ENCODE measurements at places on chromosomes 7 and 10.

- DNase-seq, result no peak
Observed at GRCh38 chr10:30812018-30812851, 182.7 kb upstream of the LYZL2 start.

DNA sequence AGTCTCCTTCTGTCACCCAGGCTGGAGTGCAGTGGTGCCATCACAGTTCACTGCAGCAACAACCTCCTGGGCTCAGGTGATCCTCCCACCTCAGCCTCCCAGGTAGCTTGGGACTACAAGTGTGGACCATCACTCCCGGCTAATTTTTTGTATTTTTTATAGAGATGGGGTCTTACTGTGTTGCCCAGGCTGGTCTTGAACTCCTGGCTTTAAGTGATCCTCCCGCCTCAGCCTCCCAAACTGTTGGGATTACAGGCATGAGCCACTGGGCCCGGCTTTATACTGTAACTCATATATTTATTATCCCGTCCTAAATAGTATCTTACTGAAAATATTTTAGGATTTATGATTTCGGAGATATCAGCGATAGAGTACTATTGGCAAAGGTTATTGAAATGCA, 10.9 kb downstream of the EIF4H start:
- no peak for DNase-seq

DNA sequence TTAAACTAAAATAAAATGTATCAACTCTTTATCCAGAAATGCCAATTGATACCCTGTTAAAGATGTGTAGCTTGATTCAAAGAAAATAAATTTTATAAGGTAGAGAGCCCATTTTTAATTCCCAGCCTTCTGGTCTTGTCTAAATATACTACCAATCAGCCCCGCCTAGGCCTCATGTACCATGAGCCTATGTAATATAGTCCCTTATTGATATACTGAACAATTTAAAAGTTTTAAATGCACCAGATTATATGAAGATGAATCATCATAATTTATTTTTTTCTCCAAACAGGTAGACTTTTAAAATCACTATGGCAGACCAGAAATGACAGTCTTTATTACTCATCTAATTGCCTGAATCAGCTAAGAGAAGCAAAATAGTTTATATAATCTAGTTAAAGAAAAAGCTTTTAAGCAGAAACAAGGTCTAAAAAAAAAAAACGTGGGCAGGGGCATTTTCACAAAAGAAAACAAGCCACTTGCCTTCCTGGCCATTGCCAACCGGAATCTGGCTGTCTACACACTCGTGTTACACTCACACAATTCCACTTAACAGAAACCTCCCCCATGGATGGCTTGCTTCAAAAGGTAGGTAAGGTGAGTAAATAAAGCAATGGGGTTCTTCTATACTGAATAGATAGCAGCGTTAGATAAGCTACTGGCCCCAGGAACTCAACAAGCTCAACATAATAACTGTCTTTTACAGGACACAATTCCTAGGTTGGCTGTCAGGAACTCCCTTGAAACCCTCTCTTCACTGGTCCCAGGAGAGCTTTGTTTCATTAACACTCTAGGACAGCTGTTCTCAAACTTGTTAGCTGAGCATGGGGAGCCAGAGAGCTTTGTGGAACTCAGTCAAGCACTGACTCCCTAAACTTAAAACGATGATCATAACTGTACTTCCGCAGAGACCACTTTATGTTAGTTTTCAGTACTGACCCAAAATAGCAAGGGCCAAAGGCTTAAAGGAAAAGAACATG, 37.2 kb downstream of the RAPGEF5 start:
- no peak for DNase-seq

- no peak for DNase-seq
Observed at GRCh38 chr7:81487516-81487915, 282.3 kb downstream of the HGF start.

GRCh38 chr7:20828947-20829346, 42.3 kb upstream of the SP8 start:
- DNase-seq, result no peak

DNA sequence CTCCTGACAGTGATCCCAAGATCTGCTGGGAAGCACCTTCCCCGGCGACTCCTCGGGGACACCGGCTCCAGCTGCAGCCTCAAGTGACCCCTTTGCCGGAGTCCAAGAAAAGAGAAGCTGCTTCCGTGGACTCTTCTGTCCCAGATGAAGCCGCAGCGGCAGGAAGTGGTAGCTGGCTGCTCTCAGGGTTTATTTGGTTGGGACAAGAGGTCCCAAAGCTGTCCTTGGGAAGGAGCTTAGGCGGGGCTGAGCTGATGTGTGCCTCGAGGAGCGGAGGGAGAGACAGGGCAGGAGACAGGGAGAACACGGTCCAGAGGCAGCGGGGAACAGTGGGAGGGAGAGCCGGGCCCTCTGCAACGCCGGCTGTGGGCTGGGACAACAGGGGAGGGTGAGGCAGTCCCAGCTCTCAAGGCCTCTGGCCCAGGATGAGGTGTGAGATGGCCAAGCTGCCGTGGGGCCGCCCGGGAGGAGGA, 13.1 kb upstream of the FAM20C start:
- no peak for DNase-seq
